ENCODE measurements at places on chromosomes 7 and 10.
A peak's percentile ranks its signal among the peaks of the same experiment; 100 is the strongest.

- no peak for DNase-seq
Observed at GRCh38 chr7:44894888-44895580, 9.7 kb upstream of the PURB start.

GRCh38 chr7:74206589-74207120 lies 3.2 kb upstream of the LAT2 start:
- peak; percentile 85 for DNase-seq

GRCh38 chr7:37113661-37114355 lies 334.9 kb downstream of the ELMO1 start:
- DNase-seq = no peak

- no peak for DNase-seq
Observed at GRCh38 chr7:113664867-113665266, 253.9 kb downstream of the PPP1R3A start.

DNA sequence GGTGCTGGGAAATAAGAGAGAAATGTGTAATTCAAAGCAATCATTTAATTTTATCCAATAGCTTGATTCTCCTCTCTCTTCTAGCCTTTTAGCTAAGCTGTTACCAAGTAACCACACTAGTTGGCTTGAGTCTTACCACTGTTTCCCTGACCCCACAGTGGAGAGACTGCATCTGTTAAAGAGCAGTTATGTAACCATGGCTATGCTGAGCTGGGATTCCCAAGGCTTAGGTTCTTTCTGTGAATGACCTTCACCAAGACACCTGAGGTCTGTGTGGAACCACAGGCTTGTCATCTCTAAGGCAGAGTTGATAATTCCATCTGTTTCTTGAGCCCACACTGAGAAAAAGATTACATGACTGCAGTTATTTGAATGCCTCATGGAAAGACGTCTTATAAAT lies 47.7 kb upstream of the ATRNL1 start:
- no peak for DNase-seq

DNA sequence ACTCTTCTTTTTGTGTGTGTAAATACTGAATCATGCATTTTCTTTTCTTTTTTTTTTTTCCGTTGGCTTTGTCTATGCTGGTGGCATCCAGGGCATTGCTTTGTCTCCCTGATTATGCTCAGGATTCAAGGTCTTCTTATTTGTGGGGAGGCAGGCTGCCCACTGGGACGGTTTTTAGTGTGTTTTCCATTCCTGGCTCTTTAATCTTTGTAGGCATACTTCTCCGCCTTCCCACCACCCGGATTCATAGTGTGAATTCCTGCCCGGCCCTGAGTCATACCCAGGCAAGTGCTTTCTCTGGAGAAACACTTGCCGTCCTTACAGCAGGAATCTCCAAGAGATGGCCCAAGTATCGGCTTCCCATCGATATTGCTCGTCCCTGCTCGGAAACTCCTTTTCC lies 5.2 kb downstream of the ZNF655 start:
- DNase-seq = no peak

DNA sequence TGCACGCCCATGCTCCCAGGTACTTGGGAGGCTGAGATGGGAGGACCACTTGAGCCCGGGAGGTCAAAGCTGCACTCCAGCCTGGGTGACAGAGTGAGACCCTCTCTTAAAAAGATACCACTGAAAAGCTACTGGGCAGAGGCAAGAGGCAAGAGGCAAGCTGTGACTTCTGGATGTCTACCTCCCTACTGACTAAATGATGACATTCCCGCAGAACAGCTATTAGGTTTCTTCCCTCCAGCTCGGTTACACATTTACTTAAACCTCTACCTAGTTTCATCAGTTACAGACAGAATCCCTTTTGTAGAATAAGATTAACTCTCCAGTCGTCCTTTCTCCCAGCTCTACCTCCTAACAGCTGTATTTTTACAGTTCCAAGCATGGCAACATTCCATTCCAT lies 21.2 kb downstream of the RHEB start:
- no peak for DNase-seq

DNA sequence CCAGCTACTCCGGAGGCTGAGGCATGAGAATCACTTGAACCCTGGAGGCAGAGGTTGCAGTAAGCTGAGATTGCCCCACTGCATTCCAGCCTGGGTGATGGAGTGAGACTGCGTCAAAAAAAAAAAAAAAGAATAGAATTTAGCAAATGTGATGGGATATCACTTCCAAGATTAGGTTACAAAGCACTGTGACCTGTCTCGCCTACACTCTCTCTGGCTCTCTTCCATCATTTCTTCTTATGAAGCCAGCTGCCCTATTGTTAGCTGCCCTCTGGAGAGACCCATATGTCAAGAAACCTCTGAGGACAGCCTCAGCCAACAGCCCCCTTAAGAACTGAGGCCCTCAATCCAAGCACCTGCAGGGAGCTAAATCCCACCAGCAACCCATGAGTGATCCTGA lies 28.2 kb downstream of the ARHGAP21 start:
- no peak for DNase-seq

DNA sequence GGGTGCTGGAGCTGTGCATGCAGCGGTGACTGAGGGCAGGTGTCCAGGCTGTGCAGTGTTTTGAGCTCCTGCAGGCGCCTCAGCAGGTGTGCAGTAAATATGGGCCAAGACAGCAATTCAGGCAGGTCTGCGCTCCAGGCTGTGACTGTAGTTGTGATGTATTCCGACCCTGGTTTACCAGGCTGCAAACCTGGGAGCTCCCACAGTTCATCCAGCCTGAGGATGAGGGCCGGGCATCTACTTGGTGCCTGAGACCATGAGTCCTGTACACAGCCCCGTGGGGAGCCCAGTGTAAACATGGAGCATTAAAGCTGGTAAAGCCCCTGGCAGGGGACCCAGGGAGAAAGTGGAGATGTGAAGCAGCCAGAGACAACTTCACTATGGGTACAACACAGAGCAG lies 82.8 kb downstream of the VOPP1 start:
- DNase-seq = no peak

GRCh38 chr10:20207653-20208052 lies 391.4 kb downstream of the PLXDC2 start:
- DNase-seq = no peak

- DNase-seq = peak; percentile 1
Observed at GRCh38 chr10:44948642-44949041, 11.0 kb upstream of the RASSF4 start.

DNA sequence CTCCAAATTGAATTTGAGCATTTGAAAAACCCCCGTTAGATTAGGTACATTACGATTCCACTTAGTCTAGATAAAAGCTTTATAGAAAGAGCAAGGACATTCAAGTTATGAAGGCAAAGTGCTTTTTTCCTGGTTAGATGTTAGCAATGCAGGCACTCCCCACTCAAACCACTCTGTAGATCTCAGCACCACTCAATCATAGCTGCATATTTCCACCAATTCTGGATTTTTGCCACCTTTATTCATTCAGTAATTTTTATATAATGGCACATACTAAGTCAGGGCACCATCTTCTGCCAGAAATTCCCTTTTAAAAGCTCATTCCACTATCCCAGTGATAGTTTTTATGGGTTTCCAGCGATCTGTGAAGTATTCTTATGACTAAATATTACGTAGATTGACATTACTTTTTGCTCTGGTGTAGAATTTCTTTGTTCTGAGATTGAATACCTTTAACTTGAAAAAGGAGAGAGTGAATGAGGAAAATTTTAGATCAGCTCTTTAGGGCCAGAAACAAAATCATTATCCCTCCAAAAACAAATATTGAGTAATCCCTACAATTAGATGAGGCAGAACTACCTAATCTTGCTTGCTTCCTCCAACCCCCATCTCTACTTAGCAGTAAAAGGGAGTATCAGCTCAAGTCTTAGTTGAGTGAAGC lies 51.6 kb downstream of the RNLS start:
- no peak for DNase-seq

- no peak for DNase-seq
Observed at GRCh38 chr7:159070431-159071148, 74.1 kb downstream of the VIPR2 start.

DNA sequence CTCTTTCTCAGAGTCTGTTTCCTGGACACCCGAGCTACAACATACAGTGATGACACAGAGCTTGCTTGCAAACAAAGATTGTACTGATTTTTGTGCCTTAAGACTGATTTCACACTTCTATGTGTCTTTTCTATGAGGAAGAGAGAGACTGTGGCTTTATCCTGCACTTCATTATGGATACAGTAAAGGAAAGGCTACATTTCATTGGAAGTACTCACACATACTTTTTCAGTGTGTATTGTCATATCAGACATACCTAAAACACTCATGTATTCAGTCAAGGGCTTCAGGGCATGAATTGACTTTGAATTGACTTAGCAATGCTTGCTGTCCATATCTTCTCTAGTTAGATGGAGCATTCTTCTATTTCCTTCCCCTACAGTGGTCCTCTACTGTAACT lies 135.5 kb upstream of the IMMP2L start:
- DNase-seq = no peak

- no peak for DNase-seq
Observed at GRCh38 chr10:13360587-13360986, 12.5 kb upstream of the SEPHS1 start.

DNA sequence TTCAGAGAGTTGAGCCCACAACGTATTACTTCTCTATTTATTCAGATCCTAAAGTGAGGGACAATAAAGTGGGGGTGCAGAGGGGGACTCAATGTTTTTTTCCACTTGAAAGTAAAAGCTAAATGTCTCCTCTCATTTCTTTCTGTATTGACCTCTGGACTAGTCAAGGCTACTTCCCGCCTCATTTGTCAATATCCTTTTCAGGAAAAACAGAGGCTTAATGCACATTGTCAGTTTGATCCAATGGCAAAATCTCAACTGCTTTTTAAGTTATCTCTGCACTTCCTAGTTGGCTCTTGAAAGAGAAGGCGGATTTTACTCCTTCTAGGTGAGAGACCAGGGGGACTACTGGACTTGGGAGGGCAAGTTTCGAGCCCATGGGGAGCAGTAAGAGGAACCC lies 56.4 kb downstream of the HIPK2 start:
- DNase-seq = no peak
